ENCODE measurements at places on chromosomes 7 and 10. TPM values are rescaled to one million over a fixed set of nuclear protein-coding genes. Genes with fewer than 3 reads are reported as not detected.

The FOXP2 gene
- total RNA-seq, result 11.0 TPM

The C10orf143 gene
- 0.11 TPM for total RNA-seq

The TEX36 gene
- not detected for total RNA-seq

The UTF1 gene
- total RNA-seq, result not detected

The IRF5 gene
- total RNA-seq, result not detected

The EPDR1 gene
- total RNA-seq, result 144 TPM

The GFRA1 gene
- 7.0 TPM for total RNA-seq

The ELN gene
- 395 TPM for total RNA-seq

The ASB4 gene
- 0.11 TPM for total RNA-seq

The FIS1 gene
- 266 TPM for total RNA-seq

The ZDHHC16 gene
- 30.4 TPM for total RNA-seq

The LLCFC1 gene
- total RNA-seq, result not detected

The BBIP1 gene
- total RNA-seq, result 1.5 TPM

The MYL7 gene
- not detected for total RNA-seq

The INA gene
- not detected for total RNA-seq

The ELMO1 gene
- 40.8 TPM for total RNA-seq

The EN2 gene
- not detected for total RNA-seq

The COBL gene
- 0.11 TPM for total RNA-seq

The SFXN3 gene
- total RNA-seq, result 72.4 TPM

The BLNK gene
- total RNA-seq, result not detected

The FKBP6 gene
- total RNA-seq, result not detected

The COL17A1 gene
- 0.64 TPM for total RNA-seq

The BTBD16 gene
- total RNA-seq, result not detected

The CISD1 gene
- total RNA-seq, result 18.0 TPM

The MSANTD7 gene
- 0.64 TPM for total RNA-seq

The CADPS2 gene
- 31.8 TPM for total RNA-seq

The TUBB8 gene
- not detected for total RNA-seq

The SLC26A5 gene
- not detected for total RNA-seq
